PC-9 (cell line): ENCODE measurements at places on chromosomes 16 and 17.

DNA sequence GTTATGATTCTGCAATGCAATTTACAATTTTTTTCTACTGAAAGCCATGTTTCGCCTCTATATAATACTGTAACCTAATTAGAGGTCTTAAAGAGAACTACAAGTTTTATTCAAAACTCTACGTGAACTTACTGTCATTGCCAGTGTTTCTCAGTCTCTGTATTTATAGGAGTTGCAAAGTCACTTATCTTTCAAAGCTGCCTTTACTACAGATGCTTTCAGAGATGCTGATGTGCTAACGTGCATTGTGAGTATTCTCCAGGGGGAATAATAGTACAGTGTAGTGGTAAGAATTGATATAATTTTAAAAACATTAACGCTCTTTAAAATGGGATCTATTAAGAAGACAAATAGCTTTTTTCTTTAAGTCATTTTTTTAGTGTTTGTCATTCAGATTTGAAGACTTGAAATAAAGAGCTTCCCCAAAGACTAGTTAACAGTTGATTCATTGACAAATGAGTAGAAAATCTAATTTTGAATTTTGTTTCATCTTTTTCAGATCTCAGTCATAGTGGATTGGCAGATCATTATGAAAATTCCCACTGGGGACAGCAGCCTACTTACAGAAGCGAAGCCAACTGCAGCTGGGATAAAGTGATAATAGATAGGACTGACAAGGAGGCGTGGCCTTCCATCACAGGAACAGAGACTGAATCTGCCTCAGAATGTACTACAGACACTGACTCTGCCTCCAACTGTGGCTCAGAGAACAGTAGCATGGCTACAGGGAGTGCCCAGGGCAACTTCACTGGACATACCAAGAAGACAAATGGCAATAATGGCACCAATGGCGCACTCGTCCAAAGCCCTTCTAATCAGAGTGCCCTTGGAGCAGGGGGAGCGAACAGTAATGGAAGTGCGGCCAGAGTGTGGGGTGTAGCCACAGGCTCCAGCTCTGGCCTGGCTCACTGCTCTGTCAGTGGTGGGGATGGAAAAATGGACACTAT lies 79.9 kb downstream of the TMC6 start:
- no peak for DNase-seq

DNA sequence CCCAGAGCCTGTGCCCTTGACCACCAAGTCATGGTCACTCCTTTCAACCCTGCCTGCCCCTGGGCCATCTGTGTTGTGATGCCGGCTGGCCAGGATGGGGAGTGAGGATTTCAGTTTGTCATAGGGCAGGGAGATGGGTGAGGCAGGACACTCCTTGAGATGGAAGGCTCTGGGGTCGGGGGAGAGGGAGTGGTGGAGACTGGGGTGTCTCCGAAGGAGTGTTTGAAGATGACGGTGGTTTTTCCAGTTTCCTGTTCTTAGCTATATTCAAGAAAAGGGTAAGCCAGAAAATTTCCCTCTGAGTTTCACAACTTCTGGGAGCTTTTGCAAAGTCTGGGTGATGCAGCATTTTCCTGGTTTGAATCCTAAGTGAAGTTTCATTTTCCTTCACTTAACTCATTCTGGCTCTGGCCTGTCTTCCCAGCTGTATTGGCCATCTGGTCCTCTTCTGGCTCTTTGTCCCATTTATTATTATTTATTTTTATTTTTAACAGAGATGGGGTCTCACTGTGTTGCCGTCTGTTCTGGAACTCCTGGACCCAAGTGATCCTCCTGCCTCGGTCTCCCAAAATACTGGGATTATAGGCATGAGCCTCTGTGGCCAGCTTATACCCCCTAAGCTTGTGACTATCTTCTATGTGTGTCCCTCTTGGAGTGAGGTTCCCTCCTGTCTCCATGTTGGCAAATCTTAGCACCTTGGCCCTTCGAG lies 27.7 kb downstream of the ABCC1 start:
- no peak for DNase-seq

DNA sequence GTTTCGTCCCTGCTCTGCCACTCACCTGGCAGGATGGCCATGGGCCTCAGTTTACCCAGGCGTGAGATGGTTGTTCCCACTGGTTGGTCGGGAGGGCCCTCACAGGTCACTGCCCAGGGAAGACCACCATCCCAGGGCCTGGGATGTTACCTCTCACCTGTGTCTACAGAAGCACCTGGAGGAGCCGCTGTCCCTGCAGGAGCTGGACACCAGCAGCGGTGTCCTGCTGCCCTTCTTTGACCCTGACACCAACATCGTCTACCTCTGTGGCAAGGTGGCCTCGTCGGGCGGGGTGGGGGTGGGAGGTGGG lies 4.1 kb downstream of the CORO1A start:
- no peak for DNase-seq

- DNase-seq, result no peak
Observed at GRCh38 chr16:23282568-23282967, 19.5 kb upstream of the SCNN1B start.

GRCh38 chr17:60535382-60536279 lies 9.6 kb upstream of the APPBP2 start:
- DNase-seq, result no peak

DNA sequence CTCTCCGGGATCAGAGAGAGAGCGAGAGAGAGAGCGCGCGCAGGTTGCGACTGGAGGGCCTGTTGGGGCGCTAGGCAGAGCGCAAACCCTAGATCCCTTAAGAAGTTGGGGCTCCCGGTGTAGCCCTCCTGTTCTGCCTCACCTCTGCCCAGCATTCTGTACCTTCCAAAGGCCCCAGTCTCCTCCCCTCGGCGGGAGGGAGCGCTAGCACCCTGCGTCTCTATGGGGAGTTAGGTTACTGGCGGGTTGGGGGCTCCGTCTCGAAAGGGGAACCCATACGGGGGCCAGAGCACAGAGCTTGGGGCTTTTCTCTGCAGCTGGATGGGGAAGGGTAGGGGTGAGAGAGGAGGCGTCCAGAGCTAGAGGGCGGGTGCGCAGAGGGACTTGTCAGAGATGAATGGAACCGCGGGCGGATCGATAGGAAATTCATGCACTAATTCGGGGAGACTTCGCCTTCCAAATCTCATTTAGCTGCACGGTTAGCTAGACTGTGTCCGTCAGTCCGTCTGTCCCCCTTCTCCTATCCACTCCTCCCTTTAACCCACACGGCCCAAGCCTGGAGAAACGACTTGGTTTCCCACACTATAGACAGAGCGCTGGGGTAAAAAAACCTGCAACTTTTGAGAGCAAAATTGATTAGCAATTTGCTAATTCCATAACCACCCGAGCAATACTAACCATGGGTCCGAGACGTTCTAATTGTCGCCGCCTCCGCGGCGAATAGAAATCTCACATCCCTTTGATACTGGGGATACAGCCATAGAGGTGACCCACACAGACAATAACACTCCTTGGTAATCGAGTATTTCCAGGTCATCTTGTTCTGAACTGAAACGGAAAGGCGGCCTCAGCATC lies 693 bp upstream of the HOXB4 start:
- DNase-seq, result no peak

DNA sequence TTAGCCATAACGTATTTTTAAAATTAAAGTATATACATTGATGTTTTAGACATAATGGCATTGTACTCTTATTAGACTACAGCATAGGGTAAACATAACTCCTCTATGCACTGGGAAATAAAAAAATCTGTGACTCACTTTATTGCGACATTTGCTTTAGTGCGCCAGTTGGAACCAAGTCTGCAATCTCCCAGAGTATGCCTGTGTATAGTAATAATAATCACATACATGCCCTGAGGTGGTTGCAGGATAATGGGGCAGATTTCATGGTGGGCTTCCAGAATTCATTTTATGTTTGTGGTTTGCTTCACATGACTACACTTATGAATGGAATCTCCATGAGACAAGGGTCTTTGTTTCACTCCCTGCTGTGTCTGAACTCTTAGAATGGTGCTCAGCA lies 66.9 kb upstream of the N4BP1 start:
- no peak for DNase-seq

- no peak for DNase-seq
Observed at GRCh38 chr16:31364421-31364820, 9.4 kb downstream of the ITGAX start.

DNA sequence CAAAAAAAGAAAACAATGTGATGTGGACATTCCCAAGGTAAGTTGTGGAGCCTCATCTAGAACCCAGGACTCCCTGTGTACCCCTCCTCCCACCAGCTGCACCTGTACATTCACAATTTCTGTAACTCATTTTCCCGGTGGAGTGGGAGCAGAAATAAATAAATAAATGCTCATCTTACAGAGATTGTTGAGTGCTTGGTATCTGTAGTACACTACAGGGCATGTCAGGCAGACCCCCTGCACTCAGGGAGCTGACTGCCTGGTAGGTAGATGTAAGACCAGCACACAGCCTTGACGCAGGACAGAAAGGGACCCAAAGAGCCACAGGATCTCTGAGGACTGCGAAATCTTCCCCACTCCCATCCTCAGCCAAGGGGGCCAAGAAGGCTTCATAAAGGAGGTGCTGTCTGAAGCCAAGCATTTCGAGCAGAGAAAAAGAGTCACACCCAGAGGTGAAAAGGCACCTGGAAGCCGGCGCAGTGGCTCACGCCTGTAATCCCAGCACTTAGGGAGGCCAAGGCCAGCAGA lies 6.5 kb downstream of the EIF1 start:
- DNase-seq, result no peak

DNA sequence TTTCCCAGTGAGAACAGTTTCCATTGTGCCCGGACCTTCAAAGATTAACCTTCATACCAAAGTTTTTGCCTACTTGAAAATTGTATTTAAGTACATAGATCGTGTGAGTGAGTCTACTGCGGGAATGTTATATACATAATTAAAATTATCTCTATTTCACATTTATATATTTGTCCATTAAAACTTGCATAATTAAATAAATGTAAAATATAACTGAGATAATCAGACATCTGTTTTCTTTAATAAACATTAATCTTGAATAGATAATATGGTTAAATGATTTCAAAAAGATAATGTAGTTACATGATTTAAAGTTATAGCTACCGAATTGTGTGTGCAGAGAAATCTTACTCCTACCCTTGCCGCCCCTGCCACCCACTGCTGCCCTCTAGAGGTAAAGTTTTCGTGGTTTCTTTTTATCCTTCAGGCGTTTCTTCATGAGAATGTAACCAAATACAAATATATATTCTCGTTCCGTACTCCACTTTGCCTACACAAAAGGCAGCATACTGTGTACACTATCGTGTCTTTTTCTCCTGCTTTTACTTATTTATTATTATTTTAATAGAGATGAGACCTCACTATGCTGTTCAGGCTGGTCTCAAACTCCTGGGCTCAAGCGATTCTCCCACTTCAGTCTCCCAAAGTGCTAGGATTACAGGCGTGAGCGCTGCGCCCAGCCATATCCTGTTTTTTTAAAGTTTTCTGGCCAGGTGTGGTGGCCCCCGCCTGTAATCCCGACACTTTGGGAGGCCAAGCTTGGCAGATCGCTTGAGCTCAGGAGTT lies 35.6 kb downstream of the RPA1 start:
- DNase-seq, result peak; percentile 54

DNA sequence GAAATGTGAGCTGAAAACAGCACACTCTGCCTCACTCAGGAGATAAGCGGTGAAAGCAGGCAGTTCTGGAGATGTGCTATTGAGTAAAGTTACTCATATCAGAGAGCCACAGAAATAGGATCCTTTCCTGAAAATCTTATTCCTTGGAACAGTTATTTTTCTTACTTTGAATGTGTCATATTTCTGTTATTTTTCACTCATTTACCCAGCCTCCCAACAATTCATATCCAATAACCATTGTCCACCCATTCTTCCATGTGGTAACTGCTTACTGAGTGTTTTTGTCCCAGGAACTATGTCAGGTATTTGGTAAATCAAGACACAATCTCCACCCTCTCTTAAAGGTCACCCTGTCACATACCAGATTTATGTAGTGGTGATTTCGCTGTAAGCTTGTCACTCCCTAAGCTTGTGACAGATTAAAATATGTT lies 144.9 kb downstream of the PARN start:
- DNase-seq, result no peak

DNA sequence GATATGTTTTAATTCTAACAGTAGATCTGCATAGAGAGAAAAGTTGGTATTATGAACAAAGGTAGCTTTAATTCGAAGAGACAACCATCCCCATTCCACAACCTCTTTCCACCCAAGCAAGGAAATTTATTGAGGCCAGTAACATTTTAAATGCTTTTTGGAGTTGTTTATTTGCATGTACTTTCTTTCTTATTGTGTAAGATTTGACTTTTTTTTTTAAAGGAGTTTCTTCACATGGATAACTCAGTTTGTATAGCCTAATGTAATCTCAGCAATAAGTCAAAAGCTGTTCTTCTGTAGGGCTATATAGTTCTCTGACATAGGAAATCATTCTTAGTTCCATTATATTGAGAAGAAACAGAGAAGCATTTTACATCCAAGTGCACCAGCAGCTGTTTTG lies 163.3 kb downstream of the PRKCA start:
- DNase-seq, result no peak

GRCh38 chr16:3194792-3195191 lies 6.8 kb downstream of the OR1F1 start:
- DNase-seq, result no peak

- DNase-seq, result peak; percentile 87
Observed at GRCh38 chr17:42518755-42519545, 17.1 kb upstream of the NAGLU start.

DNA sequence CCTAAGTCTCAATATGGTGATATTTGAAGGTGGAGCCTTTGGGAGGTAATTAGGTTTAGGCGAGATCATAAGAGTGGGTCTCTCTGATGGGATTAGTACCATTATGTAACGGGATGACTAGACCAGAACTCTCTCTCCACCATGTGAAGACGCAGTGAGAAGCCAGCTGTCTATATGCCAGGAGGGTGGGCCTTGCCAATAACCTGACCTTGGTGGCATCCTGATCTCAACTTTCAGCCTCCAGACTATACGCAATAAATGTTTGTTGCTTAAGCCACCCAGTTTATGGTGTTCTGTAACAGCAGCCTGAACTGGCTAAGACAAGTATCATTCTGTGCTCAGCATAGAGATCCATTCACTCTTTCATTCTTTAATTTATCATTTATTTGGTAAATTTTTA lies 167.2 kb upstream of the CDH11 start:
- no peak for DNase-seq

GRCh38 chr16:85068746-85069145 lies 41.2 kb downstream of the KIAA0513 start:
- DNase-seq, result no peak

DNA sequence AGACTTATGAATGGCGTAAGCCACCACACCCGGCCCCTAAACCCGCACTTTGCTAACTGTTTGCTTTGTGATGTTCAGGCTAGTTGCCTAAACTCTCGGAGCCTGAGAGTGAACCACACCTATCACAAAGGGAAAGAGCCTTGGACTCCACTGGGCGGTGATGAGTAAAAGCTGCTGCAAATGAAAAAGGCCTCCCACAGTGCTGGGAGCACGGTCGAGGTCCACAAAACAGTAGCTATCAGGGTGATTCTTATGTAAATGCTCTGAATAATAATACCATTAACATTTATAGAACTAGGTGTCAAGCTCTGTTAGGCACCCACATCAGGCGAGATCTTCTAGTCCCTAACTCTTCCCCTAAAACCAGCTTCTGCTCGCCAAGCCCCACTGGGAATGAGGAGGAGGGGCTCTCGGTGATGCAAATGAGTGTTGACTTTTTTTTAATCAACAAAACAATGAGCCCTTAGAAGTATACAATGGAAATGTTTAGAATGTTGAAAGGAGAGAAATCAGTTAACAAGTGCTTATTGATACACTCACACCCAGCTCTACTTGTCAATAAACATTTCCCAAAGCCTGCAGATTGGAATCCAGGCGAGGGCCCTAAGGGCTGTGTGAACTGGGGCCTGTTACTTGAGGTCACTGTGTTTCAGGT lies 19.8 kb downstream of the FBRS start:
- no peak for DNase-seq
